ENCODE measurements at places on chromosomes 3 and 15.

DNA sequence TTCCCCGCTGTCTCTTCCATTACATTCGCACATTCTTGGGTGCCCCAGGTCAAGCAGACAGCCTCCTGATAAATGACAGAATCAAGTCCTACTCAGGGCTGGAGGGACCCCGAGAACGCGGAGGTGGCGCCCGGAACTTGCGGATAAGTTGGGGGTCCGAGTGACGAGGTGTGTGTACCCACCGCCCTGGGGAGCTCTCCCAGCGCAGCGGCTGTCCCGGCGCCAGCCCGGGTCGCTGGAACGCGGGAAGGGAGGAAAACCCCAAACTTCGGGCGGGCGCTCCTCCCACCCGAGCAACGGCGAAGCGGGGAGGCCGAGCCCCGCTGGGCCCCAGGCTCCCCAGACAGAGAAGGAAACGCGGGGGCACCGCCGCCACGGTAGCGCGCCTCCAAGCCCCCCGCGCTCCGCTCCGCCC is 550 bp downstream of the CLN6 start:
- no peak for DNase-seq

- DNase-seq = no peak
These were observed 401.9 kb upstream of the TPRG1 start for GRCh38 chr3:188769831-188770230.

DNA sequence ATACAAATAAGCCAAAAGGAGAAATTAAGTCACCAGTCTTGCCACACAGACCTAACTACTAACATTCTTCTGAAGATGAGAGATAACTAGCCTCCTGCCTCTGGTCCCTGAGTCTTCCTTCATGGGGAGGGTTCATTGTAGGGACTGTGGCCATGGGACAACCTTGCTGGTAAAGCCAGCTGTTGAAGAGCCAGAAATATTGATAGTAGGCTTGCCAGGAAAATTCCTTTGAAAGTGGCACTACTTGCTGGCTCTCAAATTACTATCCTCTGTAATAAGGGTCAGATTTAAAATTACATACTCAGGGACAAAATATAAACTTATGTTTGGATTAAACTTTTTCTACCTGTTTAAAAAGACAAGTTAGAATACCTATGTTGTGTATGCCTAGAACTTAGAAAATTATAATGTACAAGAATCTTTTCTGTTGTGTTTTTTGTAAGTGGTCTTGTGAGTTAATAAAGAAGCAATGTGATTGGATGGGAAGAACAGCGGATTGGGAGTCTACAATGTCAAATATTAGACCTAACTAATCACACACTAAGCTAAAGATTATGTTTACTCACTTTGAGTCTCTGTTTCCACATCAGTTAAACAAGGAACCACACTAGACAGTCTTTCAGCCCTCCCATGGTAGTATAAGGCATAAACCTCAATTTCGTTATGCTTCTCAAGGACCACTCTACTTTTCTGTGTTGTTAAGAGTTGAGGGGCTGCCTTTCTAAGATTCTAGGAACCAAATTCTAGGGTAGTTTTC is 60.0 kb upstream of the TRIM71 start:
- DNase-seq = no peak

DNA sequence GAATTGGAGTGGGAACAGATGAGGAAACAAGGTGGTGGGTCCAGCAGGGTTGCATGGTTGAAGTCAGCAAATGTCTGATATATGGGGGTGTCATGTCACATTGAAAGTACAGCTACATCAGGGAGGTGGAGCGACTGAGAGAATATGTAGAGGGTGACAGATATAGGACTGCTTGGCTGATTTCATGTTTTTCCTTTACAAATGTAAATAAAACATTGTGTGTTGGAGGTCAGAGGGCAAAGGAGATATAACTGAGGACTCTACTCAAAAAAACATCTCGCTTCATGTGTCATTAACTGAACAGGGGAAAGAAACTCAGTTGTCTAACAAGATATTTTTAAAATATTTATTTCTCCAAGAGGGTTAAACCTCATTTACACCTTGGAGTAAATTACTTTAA is 177.7 kb downstream of the TIGIT start:
- DNase-seq = no peak

GRCh38 chr15:87672309-87673288 is 583.9 kb downstream of the NTRK3 start:
- no peak for DNase-seq

DNA sequence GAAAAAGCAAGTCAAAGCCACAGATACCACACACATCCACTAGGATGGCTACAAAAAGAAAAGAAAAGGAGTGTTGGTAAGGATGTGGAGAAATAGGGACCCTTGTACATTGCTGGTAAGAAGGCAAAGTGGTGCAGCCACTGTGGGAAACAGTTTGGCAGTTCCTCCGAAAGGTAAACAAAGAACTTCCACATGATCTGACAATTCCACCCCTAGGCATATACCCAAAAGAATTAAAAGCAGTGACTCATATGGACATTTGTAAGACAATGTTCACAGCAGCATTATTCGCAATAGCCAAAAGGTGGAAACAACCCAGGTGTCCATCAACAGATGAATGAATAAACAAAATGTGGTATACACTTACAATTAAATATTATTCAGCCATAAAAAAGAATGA is 22.2 kb upstream of the GMPPB start:
- DNase-seq = no peak

DNA sequence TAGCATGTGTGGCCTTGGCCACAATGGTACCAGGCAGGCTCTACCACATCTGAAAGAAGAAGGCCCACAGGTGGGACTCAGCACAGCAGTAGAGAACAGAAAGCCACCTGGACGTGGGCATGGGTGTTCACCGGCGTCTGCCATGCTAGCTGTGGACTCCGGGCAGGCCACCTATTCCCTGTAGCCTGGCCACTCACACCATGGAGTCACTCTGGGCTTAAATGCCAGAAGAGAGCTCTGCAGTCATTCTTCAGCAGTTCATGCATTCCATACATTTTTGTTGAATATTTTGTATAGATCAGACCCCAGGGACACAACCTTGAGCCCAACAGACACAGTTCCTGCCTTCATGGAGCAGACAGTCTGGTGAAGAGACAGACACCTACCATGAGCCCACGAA is 138.6 kb downstream of the SRGAP3 start:
- no peak for DNase-seq

DNA sequence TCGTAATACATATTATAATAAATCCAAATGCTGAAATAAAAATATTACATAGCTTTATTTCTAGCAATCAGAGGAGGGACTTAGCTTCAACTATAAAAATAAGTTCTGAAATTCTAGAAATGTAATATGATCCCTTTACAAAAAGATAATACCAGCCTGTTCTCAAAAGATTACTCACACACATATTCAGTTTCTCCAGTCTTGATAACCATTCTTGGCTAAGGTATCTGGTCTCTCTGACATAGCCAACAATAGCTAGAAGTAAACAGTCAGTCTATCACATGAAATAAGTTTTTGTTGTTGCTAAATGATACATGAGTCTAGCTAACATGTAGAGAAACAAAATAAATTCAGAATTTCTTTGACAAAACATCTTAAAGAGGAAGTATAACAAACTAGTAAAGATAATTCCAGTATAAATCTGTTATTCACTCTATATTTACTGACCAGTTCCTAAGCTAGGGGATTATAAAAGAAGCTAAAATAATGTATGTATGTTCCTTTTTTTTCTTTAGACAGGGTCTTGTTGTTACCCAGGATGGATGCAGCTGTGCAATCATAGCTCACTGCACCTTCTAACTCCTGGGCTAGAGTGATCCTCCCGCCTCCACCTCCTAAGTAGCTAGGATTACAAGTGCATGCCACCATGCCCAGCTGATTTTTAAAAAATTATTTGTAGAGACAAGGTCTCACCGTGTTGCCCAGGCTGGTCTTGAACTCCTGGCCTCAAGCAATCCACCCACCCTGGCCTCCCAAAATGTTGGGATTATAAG is 170.6 kb downstream of the TBL1XR1 start:
- DNase-seq = no peak

DNA sequence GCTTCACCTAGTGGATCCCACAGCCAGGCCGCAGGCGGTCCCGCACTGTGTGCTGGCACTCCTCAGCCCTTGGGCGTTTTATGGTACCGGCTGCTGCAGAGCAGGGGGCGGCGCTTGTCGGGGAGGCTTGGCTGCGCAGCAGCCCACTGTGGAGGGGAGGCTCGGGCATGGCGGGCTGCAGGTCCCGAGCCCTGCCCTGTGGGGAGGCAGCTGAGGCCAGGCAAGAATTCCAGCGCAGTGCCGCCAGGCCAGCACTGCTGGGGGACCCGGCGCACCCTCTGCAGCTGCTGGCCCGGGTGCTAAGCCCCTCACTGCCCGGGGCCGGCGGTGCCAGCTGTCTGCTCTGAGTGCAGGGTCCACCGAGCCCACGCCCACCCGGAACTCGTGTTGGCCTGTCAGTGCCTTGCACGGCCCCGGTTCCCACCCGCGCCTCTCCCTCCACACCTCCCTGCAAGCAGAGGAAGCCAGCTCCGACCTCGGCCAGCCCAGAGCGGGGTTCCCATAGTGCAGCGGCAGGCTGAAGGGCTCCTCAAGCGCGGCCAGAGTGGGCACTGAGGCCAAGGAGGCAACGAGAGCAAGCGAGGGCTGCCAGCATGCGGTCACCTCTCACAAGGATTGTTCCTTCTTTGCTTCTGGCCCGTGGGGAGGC is 435.0 kb upstream of the ATP10A start:
- DNase-seq = no peak
